ENCODE measurements at places on chromosomes 11 and 22. TPM values are rescaled to one million over a fixed set of nuclear protein-coding genes. Genes with fewer than 3 reads are reported as not detected.

GRCh38 chr11:68295271-68295670 lies 17.1 kb upstream of the LRP5 start:
- H3K36me3 ChIP-seq = no peaks in the 10 kb centered on the region
- peaks cover 10% of the 10 kb centered on the region for H3K4me1 ChIP-seq
- no peak for DNase-seq
- no peak overlapping the region for H3K4me3 ChIP-seq
- H3K27me3 ChIP-seq = no peaks in the 10 kb centered on the region
- no peak overlapping the region for H3K27ac ChIP-seq

DNA sequence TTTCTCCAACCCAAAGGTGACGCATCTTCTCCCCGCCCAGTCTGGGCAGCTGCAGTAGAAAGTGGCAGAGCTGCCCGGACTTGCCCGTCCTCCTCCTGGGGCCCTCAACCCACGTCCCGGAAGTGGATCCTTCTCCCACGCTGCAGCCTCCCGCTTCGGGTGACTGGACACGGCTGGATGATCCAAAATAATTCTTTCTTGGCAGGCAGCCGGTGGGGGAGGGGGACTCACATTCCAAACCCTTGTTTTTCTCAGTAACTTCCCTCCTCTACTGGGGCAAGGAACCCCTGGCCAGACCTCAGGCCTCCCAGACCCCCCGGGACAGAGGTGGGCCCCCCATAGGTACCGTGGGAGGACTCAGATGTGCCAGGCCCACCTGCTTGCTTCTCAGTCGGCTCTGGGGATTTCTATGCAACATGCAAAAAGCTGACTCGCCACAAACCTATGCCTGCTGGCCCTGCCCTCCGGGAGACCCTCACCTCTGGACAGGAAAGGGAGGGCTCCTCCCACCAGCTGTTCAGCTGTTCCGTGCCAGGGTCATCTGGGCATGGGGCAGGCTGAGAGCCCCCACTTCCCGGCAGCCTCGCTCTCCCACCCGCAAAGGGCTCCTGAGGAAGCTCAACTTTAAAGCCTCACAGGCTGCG lies 1.4 kb downstream of the PLXNB2 start:
- H3K27me3 ChIP-seq = no peaks in the 10 kb centered on the region
- H3K4me3 ChIP-seq = peak overlapping the region; percentile 82
- peaks cover 74% of the 10 kb centered on the region for H3K4me1 ChIP-seq
- H3K27ac ChIP-seq = peak overlapping the region; percentile 79

- no peak overlapping the region for H3K4me3 ChIP-seq
- no peaks in the 10 kb centered on the region for H3K4me1 ChIP-seq
- no peak for DNase-seq
- no peaks in the 10 kb centered on the region for H3K36me3 ChIP-seq
- H3K27me3 ChIP-seq = no peaks in the 10 kb centered on the region
Measured at GRCh38 chr11:57364851-57365660, 15.9 kb downstream of the PRG3 start.

DNA sequence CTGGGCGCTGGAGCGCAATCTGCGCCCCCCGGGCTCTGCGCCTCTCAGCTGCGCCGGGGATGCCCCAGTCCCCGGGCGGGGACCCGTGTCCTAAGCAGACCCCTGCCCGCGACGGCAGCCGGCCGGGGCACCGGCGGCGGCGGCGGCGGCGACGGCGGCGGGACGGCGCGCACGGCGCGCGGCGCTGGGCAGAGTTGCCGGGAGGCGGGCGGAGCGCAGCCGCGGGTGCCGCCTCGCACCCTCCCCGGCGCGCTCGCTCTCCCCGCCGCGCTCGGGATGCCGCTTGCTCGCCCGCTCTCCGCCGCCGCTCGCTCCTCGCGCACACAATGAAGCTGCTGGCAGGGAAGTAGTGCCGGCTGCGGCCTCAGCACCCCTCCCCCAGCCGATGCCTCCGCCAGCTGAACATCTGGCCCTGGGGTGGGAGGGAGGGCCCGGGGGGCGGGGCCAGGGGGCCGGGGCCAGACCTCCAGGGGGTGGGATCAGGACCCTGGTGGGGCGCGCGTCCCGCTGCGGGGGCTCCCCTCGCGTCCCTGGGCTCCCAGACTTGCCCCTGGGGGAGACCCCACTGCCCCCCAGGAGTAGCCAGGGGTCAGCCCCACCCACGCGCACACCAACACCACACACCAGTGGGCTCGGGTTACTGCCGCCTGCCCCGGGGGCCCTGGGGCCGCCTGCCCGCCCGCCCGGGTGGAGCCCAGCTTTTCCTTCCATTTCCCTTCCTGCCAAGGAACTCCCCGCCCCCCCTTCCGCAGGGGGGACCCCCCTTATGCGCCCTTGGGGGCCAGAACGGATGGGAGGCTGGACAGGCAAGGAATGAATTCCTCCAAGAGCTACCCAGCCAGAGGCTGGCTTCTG lies at the start of gene RCOR2:
Gene RCOR2, minus strand, starts transcription at position 328 of the 855 bp plus-strand sequence. CDS start 708 bp downstream, outside the sequence.
- H3K4me3 ChIP-seq = peak within 1 kb of the TSS; percentile 47
- H3K27ac ChIP-seq = peak within 1 kb of the TSS; percentile 37
- peaks cover 8% of the 10 kb centered on the region for H3K36me3 ChIP-seq
- H3K4me1 ChIP-seq = peaks cover 27% of the 10 kb centered on the region

Gene OR8G5
- not detected for total RNA-seq

GRCh38 chr22:19723232-19723982 lies at the start of gene GP1BB:
GP1BB (plus strand) TSS chr22:19723539; CDS start chr22:19723570, 31 bp downstream.
- H3K36me3 ChIP-seq = no peaks in the 10 kb centered on the region
- DNase-seq = no peak
- H3K4me3 ChIP-seq = peak within 1 kb of the TSS; percentile 27
- H3K27me3 ChIP-seq = peaks cover 65% of the 10 kb centered on the region
- H3K27ac ChIP-seq = no peak within 1 kb of the TSS

DNA sequence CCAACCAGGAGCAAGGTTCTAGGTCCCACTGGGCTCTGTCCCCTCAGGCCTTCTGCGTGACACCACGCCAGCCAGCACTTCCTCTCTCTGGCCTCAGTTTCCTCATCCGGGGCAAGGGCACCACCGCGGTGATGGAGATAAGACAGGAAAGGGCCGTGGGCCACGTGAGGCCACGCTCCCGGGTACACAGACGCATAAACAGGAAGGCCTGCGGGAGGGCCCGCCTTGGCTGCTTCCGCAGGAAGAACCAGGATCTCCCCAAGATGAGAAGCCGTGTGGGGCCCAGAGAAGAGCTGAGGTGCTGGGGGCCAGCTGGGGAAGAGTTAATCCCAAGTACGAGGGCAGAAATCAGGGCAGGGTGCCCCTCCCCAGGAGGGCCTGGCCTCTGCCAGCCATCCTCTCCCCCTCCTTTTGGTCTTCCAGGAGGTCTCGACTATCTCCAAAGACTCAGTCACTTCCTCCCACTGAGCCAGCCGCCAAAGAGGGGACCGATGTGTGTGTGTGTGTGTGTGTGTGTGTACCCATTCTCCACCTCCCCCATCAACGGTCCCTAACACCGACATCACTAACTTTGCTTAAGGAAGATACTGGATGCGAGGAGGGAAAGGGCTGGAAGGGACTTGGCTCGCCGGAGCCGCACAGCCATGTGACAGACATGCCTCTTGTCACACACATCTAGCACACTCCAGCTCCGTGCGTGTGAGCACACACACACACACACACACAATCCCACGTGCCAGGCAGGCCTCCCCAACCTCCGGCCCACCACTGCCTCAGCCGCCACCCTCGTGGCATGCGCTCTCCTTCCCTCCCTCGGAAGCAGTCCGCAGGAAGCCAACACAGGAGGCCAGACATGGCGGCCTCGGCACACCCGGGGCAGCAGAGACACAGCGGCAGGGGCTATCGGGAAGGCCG lies 1.4 kb downstream of the MFNG start:
- peaks cover 70% of the 10 kb centered on the region for H3K4me1 ChIP-seq
- peak overlapping the region; percentile 98 for H3K27ac ChIP-seq
- H3K4me3 ChIP-seq = peak overlapping the region; percentile 92

Gene NLRP14
- 0.18 TPM for total RNA-seq

Gene SELENOM
- total RNA-seq = 53.9 TPM

Gene JHY
- 5.6 TPM for total RNA-seq

DNA sequence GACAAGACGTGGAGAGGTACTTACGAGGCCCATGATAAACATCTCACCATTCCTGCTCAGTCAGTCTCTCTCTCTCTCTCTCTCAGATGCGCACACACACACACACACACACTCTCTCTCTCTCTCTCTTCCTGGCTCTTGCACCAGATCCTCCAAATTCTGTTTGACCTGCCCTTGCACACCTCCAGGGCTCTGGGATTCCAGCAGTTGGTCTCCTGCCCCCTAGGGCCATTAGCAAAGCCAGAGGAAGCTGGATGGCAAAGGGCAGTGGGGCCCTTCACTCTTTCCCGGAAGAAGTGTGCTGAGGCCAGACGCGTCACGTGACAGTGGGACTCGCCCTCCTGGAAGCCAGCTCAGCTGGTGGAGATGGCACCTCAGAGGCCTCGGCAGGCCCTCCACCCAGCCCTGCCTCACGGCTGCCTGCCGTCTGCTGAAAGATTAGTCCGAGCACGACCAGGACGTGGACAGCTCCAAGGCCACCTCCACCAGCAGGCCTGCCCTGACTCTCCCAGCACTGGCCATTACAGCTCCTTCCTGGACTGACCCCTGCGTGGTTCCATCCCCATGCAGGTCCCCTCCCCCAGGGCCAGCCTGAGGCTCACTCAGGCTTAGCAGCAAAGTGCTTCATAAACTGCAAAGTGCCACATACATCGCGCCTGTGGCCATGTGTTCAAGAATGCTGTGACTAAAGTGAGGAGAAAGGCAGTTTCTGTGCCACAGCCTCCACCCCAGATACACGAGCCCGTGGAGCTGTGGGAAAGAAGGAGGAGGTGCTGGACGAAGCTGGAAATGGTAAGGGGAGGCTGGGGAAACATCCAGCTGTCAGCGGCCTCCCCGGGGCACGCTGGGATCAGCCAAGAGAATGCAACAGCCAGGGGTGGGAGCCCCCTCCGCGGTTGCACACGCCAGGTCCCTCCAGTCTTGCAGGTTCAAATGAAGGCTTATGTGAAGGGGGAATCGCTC lies 3.7 kb downstream of the PDGFB start:
- H3K36me3 ChIP-seq = no peaks in the 10 kb centered on the region
- no peak for DNase-seq
- peaks cover 97% of the 10 kb centered on the region for H3K27me3 ChIP-seq
- no peak overlapping the region for H3K27ac ChIP-seq

DNA sequence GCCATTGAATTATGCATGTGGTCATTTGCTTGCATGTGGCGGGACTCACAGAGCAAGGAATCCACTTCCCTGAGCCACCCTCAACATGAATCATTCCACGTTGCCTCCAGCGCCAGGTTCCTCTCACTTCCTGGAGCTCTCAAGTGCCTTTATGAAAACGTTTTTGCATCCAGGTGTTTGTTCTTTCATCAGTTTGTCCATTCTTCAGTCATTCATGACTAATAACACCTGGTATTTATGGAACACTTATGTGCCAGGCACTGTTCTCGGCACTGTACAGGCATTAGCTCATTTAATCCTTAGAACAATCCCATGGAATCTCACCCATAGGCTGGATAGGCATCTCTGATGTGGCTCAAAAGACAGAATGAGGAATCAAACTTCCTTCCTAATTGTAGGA lies 256.1 kb upstream of the SYN3 start:
- H3K27me3 ChIP-seq = no peaks in the 10 kb centered on the region
- H3K4me1 ChIP-seq = no peaks in the 10 kb centered on the region
- H3K27ac ChIP-seq = no peak overlapping the region
- no peak for DNase-seq
